A549 (cell line): ENCODE measurements at places on chromosomes 7 and 10.

- DNase-seq = no peak
Measured at GRCh38 chr10:117514971-117515370, 27.6 kb upstream of the EMX2 start.

DNA sequence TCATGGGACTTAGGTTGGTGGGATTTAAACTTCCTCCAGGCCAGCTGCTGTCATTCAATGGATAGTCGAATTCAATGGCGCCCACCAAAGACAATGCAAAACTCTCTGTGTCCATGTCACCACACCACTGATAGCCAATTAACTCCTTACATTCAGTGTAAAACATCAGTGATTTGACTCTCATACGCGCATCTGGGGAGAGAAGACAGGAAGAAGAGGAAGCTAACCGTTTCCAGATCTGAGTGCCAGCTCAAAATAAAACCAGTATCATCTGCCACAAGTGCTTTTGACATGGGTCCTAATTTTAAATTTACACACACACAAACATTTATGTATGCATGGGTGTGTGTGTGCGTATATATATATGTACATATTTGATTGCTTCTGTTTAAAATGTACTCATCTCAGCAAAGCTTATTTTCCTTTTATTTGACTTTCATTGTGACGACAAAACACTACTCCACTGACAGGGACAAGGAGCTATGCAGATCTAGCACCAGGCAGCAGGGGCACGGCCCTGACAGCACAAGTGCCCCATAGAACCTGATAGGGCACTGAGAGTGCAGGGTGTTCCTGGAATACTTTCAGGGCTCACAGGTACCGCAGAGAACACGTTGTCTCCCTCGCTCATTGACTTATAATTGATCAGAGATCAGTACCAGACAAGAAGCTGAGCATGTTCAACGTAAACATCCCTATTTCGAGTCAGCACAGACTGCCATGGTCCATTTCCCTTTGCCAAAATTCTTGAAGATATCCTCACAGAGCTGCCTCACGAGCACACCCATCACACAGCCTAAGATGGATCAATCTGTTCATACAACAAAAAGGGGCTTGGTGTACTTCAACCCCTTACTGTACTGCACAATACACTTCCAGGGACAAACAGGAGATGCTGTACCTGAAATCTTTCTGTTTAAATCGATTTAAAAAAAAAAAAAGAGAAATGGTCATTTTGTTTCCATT lies 176.1 kb downstream of the COBL start:
- no peak for DNase-seq

- no peak for DNase-seq
Measured at GRCh38 chr7:24297362-24297761, 13.4 kb downstream of the NPY start.

- peak; percentile 27 for DNase-seq
Measured at GRCh38 chr10:62817121-62817765, 1.1 kb upstream of the EGR2 start.

DNA sequence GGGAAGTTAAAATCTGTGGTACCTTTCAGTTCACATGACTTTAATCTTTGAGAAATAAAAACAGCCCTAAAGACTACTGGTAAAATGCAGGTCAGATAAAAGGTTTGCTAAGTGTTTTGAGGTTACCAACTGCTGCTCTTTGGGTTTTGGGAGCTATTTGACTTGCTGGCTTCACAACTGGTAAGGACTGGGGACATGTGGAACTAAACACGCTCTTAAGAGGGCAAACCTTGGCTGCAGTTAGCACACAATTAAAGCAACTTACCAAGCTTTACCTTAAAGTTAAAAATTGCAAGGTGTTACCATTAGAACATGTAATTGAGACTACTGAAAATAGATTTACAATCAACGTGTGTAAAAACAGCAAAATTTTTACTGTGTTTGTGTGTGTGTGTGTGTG lies 220.2 kb downstream of the PHF14 start:
- DNase-seq = no peak

GRCh38 chr10:100878291-100878910 lies 34.4 kb upstream of the SLF2 start:
- DNase-seq = peak; percentile 80

DNA sequence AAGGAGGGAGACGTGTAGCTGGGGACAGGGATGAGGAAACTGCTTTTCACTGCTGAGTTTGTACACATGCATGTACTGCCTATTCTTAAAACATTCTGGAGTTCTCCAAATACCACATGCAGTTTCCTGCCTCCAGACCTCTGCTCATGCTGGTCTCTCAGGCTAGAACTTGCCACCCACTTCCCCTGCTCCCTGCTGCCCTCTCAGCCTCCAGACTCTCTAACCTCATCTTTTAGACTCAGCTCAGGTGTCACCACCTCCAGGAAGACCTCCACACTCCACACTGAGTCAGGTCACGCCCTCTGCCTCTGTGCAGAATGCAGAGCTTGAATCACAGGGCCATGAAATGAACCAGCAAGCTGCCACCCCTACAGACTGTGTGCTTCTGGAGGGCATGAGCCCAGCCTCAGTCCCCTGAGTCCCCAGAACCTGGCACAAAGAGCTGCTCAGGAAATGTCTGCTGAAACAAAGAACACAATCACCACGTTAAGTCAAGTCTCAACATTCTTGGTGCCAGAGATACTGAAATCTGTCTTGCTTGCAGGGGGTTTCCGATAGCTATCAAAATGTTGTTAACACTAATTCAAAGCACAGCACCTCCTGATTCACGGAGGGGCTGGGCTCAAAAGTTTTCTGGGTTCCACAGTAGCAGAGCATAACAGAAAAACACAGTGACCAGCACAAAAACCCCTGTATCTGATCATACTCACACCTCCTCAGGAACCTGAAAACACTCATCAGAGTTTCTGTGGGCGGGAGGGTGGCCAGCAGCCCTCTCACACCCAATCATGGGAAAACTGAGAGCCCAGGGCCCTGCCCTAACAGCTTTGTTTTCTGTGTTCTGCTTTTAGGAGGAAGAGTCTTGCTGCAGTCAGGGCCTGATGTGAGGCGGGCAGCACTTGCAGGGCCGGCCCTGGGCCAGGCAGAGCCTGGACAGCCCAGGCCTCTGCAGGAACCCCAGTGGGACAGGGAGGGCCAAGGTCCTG lies 21.1 kb downstream of the FAM53B start:
- DNase-seq = no peak

- DNase-seq = no peak
Measured at GRCh38 chr10:106396192-106396591, 768.3 kb downstream of the SORCS1 start.

GRCh38 chr10:24344279-24344678 lies 135.3 kb downstream of the KIAA1217 start:
- no peak for DNase-seq

- DNase-seq = no peak
Measured at GRCh38 chr10:123354521-123354920, 200.3 kb downstream of the BUB3 start.

GRCh38 chr7:26135076-26135475 lies 16.9 kb upstream of the NFE2L3 start:
- DNase-seq = no peak

DNA sequence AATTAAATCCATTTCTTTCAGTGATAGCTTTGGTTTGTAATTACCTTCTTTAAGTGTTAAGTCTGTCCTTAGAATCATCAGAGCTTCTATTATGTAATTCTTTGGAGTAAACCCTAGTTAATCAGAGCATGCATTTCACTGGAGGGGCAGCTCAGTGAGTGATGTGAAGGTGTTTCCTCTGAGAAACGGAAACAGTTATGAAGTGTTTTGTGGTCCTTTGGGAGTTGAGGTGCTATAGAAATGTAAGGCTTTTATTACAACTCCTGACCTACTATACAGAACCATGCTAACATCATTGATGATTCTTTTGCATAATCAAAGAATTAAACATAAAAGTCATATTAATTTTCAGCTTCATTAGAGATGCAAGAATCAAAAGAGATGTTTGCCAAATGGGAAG lies 141.5 kb downstream of the EXOC4 start:
- no peak for DNase-seq

DNA sequence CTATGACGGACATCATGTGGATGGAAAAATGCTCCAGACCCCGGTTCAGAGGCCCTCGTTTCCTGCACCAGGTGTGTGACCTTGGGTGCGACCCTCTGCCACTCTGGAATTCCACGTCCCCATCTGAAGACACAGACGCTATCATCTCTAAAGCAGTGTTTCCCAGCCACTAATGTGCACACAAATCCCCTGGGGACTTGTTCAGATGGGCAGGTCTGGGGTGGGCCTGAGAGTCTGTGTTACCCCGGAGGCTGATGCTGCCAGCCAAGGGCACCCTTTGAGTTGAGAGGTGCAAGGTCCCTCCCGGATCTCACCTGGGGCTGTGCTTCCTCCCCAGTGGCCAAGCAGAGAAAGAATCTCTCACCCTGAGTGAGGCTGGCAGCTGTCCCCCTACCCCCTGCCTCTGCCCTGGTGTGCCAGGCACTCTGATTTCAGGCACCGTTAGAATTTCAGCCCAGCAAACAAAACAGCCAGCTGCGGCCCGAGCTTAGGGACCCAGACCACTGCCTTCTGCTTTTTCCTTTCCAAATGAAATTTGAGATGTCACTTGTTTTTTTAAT lies 90.0 kb downstream of the SLIT1 start:
- DNase-seq = no peak
